Right lung (tissue), 10 donors: ENCODE measurements at places on chromosomes 7 and 10. TPM values are rescaled to one million over a fixed set of nuclear protein-coding genes. Genes with fewer than 3 reads are reported as not detected.

The DNAH11 gene
- 6.5 TPM for polyA plus RNA-seq

The SSC4D gene
- 1.0 TPM for polyA plus RNA-seq

The VPS50 gene
- polyA plus RNA-seq, result 29.8 TPM

The NT5C2 gene
- 165 TPM for polyA plus RNA-seq

The UPK3BL2 gene
- polyA plus RNA-seq, result 13.5 TPM

The RAMP3 gene
- polyA plus RNA-seq, result 17.7 TPM

The CYP3A5 gene
- polyA plus RNA-seq, result 15.1 TPM

The ATP5F1C gene
- polyA plus RNA-seq, result 273 TPM

The SLC25A28 gene
- 45.5 TPM for polyA plus RNA-seq

The FBXO24 gene
- 4.8 TPM for polyA plus RNA-seq

The TMEM139 gene
- polyA plus RNA-seq, result 7.5 TPM

The SUMF2 gene
- polyA plus RNA-seq, result 92.6 TPM
